ENCODE measurements at places on chromosomes 7 and 10.

- no peak for DNase-seq
Measured at GRCh38 chr10:20712774-20713173, 184.3 kb downstream of the NEBL start.

GRCh38 chr7:133275446-133276095, 22.7 kb downstream of the EXOC4 start:
- DNase-seq: no peak

DNA sequence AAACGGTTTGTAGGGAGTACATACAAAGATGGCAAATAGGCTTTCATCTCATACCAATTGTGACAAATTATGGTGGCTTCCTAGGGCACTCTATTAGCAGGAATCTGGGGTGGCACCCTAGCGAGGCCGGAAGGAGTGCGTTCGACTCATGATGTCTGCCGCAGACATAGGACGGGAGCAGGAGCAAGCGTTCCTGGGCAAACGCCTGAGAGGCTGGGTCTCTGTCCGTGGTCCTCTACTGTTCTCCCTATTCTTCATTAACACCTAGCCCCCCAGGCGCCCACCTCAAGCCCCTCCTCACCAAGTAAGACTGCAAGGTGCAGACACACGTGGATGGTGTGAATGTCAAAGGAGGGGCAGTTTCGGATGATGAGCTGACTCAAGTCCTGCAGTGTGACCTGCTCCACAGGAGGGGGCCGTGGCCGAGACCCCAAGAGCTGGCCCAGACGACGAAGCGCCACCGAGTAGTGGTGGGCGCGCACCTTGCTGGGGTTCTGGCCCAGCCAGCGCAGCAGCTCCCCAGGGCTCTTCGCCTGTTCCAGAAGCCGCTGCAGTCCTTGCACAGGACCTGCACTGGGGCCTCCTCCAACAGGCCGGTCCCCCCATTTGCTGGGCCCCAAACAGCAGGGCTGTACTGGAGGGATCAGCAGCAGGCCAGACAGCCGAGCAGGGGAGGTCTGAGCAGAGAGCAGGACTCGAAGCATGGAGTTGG, 1.3 kb downstream of the FASTK start:
- peak; percentile 24 for DNase-seq

DNA sequence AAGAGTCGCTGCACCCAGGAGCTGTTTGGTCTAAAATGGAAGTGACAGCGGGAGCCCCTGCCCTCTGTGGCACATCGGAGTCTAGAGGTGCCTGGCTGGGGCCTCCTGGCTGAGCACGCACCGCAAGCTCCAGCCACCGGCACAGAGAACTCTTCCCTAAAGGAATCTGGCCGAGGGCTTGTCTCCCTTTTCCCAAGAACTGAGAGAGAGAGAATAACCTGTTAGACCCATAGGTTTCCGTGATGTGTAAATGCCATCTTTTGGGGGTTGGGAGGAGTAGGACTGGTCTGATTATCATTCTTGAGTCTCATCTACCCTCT, 47.3 kb downstream of the PROSER2 start:
- no peak for DNase-seq

- DNase-seq: no peak
Measured at GRCh38 chr7:15891151-15891881, 204.8 kb upstream of the MEOX2 start.

GRCh38 chr10:62992145-62992721, 140.9 kb upstream of the NRBF2 start:
- DNase-seq: no peak

GRCh38 chr10:7410862-7411670, at the start of gene SFMBT2:
Gene SFMBT2, minus strand, starts transcription at chr10:7411034. Its CDS starts 29,136 bp downstream, at chr10:7381898.
- DNase-seq: peak; percentile 58

DNA sequence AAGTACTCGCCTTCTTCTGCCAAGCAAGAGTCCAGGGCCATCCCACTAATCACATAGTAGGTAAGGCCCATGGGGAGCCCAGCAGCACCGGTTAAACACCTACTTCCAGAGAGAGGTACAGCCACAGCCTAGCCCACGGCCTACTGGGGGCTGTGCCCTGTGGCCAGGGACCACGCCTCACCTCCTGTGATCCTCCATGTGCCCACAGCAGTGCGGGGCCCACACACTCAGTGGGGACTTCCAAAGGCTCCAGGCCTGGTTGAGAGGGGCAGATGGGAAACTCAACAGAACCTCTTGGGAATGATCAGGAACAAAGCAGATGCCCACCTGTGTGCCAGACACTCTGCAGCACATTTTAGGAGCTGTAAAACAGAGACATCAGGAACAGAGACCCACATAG, 19.7 kb downstream of the AFAP1L2 start:
- no peak for DNase-seq

- DNase-seq: no peak
Measured at GRCh38 chr10:96124230-96125141, 5.6 kb upstream of the ZNF518A start.

DNA sequence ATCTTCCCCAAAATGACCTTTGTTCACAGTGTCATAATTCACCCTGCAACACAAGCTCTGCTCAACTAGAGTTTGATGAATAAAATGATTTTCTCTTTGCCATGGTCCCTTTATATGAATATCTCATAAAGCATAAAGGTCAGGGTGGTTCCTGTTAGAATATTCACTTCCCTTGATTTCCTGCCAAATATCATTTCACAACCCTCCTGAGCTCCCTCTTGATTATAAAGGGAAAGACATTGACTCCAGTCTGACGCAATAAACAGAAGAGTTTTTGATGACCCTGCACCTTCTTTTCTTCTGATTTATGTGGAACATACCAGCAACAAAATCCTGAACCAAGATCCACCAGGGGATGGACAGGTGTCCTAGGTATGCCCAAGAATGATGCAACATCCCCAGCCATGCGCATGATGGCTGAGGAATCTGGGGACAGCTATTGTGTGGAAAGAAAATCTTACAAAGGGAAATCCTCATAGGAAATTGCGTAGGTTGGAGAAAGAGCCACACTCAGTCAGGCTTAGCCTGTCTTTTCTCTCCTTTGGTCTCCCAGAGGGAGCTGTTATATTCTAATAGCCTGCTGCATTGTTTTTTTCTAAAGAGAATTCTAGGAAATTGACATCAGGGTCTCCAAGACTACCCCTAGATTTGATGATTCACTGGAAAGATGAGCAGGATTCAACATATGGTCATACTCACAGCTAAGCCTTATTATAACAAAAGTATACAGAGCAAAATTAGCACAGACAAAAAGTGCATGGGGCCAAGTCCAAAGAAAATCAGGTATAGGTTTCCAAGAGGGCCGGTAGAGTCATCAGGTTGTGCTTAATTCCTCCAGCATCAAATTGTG, 18.8 kb downstream of the IFIT3 start:
- DNase-seq: no peak

- no peak for DNase-seq
Measured at GRCh38 chr7:29328811-29329210, 134.2 kb downstream of the CHN2 start.

DNA sequence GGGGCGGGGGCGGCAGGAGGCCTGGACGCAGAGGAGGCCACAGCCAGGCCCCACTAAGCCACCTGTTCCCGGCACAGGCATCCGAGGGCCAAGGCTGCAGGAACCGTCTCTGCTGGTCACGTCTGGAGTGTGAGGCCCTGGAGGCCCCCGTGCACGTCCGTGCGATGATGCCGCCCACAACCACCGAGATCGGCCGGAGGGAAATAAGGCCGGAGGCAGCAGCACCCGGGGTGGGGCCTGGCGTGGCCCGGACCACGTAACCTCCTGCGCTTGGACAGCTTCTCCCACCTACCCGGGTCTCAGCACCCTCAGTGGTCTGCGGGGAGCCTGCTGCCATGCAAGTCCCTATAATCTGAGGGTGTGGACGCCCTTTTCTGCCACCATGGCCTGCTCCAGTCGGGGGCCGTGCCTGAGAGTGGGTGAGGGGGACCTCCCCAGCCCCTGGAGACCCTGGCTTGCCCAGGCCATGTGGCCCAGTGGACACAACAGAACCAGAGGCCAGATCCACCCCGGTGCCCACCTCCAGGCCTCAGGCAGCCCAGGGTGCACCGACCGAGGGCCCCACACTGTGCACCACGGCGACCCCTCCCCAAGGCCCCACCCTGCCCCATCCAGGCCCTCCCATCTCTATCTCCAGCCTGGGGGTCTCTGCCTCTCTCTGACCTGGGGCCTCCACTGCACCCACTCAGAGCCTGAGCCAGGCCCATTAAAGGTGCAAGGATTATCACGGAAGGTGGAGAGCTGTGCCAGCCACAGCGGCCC, 83.1 kb downstream of the PDGFA start:
- DNase-seq: no peak

DNA sequence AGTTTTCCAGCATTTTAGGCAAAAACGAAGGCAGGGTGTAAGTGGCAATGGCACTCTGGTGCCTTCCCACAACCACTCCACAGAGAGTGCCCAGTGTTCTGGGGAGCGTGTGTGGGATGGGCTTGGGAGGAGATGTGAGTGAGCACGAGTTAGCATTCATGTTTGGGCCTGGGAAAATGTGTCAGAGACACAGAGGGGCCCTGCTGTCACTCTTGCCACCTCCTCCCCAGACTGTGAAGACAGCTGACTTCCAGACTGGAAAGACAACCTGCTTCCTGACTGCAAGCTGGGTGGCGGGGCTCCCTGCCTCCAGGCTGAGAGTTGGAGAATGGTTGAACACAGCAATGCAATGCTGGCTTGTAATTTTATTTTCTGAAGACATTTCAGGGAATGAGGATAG, 454.5 kb upstream of the ZMIZ1 start:
- no peak for DNase-seq

- DNase-seq: no peak
Measured at GRCh38 chr7:43649755-43650274, 66.9 kb downstream of the STK17A start.

- DNase-seq: no peak
Measured at GRCh38 chr10:3412646-3413045, 240.1 kb upstream of the PITRM1 start.

- DNase-seq: no peak
Measured at GRCh38 chr7:131664570-131664969, 108.1 kb upstream of the PODXL start.

DNA sequence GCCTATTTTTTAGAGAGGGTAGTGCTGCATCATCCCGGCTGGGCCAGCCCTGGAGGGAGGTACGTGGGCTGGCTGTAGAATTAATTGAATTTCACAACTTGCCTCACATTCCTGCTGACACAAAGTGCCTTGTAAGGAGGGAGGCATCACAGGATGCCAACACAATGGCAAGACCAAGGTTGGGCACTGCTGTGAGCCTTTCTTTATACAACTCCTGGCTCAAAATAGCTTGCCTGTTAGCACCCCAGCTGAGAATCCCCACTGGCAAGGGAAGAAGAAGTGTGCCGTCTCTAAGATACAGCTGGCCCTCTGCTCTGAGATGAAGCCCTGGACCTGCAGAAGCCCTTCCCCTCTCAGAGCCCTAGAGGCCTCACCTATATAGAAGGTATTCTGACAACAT, 873.9 kb downstream of the GRID1 start:
- no peak for DNase-seq

DNA sequence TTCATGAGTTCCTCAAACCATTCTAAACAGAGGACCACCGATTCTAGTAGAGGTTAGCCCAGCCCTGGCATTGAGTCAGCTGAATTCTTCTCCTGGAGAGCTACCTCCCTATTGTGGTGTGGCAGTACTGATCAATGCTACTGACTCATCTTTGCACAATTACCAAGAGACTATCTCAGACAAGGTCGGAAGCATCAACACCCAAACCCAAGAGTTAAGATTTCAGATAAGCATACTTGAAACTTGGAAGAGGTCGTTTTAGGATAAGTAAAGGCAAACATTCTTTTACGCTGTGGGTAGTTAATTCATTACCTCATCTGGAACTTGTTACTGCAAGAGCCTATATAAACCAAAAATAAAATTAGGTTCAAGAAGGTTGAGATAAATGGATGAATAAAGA, 154.6 kb upstream of the NRBF2 start:
- no peak for DNase-seq

GRCh38 chr10:4437791-4438190, 388.2 kb upstream of the AKR1E2 start:
- DNase-seq: no peak

- no peak for DNase-seq
Measured at GRCh38 chr10:86017841-86018734, 348.5 kb downstream of the GRID1 start.

- DNase-seq: no peak
Measured at GRCh38 chr10:1674501-1674900, 62.8 kb downstream of the ADARB2 start.

DNA sequence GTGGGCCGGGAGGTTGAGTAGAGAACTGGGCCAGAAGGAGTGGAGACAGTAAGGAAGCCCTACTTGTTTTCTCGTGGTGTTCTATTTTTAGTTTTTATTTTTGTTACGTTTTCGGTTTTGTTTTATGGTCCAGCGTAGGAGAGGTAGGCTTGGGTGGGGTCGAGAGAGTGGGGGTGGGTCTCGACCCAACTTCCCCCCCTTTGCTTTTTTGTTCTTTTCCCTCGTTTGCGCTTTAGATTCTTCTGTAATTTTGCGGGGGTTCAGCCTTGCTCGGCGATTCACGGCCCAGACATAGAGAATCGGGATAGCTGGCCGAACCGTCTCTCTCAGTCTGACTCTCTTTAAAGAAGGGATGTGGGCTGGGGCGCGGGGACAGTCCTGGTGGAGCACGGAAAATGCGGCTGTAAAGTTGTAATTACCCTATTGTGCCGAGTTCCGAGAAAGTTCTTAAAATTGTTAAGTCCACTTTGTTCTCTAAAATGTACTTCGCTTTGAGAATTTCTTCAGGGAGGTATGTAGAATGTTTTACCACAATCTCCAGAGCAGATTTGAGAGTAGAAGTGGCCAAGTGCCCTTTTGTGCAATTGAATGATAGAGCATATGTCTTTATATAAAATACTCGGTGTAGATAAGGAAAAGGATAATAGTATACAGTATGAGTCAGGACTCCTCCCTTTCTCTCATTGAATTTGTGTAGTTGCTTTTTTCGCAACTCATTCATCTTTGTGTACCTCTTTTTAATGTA, 816 bp downstream of the DMTF1 start:
- peak; percentile 25 for DNase-seq

GRCh38 chr7:44568771-44569560, 4.7 kb downstream of the DDX56 start:
- DNase-seq: no peak

DNA sequence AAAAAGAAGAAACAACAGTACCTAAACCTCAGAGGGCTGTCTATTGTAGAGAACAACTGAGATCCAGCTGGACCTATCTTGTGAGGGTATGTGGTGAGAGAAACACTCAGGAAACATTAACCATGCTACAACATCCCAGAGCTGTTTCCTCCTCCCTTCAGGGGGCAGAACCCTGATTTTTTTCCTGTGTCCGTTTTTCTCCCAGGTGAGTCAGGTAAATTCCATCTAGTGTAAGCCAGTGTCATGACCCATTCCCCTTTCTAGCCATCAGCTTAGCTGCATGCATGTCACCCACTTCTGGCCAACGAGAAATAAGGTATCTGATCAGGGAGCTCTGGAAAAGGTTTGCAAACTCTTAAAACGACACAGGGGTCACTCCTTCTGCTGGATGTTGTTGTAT, 103.8 kb downstream of the DNMBP start:
- DNase-seq: no peak

GRCh38 chr10:10780746-10781145, 236.9 kb upstream of the CELF2 start:
- DNase-seq: no peak

DNA sequence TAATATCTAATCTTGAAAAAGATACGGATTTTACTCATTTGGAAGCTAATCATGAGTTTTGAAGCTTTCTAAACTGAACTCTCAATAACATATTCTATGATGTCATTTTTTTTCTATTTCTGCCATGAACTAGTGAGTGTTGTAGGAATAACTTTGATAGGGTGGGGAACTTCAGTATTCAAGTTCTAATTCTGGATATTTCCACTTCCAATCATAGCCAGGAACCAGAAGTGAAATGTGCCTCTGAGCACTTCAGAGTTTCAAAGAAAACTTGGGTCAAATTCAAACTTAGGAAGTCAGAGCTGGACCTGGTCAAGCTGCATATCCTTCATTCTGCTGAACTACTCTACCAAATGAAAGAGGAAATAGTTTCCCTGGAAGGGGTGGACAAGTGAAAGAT, 847 bp downstream of the AGMO start:
- no peak for DNase-seq

Data from uterus (tissue), 4 donors.